Ovary (tissue), 10 donors: ENCODE measurements at places on chromosomes 4 and X. TPM values are rescaled to one million over a fixed set of nuclear protein-coding genes. Genes with fewer than 3 reads are reported as not detected.

DNA sequence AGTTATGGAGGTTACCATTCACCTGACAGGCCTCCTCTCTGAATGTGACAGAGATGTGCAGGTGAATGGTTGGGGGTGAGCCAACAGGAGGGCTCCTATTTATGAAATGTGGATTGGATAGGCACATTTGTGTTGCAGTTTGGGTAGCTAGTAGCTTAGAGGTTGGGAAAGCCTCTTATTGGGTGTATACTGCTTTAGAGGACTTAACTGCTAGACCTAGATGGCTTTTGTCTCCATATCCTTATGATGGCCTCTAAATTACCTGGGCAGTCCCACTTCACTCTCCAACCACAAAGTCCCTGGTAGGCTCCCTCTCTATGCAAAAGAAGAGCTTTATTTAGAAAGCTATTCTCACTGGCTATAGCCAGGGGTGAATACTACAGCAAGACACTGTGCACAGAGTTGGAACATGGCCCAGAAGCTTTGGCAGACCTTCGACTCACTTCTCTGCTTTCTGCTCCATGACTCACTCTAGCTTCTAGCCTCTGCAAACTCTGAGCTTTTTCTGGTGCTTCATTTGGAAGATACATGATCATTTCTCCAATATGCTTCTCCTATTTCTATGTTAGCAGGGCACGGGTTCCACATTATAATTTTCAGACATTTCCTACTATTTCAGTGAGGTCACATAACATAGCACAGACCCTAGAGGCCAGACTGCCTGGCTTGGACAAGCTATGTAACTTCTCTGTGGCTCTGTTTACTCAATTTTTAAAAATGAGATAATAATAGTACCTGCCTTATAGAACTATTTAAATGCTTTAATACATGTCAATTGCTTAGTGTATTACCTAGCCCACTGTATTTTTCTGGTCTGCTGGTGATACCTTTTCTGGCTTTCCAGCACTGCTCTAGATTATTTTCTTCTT lies 6.0 kb upstream of the VGLL1 start:
- peak; percentile 81 for DNase-seq

TCEAL7 gene
- total RNA-seq, result 21.6 TPM

ATP2B3 gene
- total RNA-seq, result not detected

DNA sequence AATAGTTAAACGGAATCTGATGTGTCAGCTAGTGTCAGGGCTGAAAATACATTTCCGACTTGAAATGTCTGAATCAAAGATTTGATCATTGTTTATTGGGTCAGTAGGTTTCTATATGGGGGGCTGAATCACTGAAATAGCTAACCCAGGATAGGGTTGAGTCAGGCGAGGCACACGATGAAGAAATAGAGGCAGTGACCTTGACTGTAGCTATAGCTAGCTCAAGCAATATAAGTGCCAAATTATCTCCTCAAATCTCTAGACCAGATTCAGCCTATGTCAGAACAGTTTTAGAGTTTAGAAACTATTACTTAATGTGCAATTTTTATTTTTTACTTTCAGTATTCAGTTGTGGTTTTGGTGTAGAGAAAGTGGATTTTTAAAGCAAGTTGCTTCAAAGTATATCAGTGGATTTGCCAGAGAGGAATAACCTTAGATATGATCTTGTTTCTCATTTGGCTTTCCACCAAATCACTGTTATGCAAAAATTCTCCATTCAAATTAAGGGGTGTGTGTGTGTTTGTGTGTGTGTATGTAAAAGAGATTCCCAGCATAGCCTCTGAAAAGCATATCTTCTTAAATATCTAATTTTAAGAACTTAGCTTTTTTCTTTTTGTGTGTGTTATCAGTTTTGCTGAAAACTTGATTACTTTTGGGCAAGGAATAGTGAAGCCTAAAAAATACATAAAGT lies 100.3 kb upstream of the RPL34 start:
- no peak for DNase-seq

SSX4B gene
- not detected for total RNA-seq

ZCCHC18 gene
- 10.2 TPM for total RNA-seq

DNA sequence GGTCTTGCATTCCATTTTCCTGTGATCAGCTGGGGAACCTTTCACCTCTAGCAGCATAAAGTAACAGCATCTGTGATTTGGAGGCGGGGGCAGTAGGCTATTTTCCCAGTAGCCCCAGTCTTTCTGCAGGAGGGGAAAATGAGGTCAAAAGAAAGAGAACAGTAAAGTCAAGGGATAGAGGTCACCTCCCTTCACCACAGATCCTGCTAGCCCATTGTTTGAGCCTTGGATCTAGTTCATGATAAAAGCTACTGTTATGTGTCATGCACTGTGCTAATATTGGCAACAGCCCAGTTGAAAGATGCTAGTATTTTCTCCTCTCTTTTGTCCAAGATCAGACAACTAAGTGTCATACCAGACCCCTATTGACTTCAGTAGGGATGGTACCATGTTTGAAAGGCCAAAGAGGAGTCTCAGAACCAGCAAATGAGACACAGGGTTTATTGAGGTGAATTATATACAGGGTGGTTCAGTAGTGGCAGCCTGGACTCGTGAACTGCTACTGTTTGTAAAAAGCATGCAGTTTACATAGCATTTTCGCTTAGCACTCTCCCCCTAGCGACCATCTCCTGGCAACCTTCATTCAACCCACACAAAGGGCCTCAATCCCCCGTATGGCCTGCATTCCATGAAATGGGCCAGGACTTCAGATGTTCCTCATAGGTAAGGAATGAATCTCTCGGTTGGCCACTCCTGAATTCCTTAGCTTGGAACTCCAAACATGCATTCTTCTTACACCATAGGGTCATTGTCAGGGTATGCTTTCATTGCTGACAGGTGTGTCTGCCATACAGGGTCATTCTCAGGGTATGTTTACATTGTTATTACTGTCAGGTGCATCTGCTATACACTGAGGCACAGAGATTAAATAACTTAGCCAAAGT lies 170.0 kb upstream of the FRMPD4 start:
- DNase-seq, result no peak

GRCh38 chr4:14293582-14293981 lies 666.1 kb upstream of the BOD1L1 start:
- no peak for DNase-seq

GRCh38 chrX:150688911-150689451 lies 4.2 kb upstream of the MTMR1 start:
- no peak for DNase-seq

DNA sequence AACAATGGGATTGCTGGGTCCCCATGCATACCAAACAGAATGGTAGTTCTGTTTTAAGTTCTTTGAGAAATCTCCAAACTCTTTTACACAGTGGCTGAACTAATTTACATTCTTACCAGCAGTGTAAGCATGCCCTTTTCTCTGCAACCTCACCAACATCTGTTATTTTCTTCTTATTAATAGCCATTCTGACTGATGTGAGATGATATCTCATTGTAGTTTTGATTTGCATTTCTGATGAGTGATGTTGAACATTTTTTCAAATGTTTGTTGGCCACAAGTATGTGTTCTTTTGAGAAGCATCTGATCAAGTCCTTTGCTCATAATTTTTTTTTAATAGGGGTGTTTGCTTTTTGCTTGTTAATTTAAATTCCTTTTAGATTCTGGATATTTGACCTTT lies 41.2 kb upstream of the ZMAT1 start:
- DNase-seq, result no peak

DNA sequence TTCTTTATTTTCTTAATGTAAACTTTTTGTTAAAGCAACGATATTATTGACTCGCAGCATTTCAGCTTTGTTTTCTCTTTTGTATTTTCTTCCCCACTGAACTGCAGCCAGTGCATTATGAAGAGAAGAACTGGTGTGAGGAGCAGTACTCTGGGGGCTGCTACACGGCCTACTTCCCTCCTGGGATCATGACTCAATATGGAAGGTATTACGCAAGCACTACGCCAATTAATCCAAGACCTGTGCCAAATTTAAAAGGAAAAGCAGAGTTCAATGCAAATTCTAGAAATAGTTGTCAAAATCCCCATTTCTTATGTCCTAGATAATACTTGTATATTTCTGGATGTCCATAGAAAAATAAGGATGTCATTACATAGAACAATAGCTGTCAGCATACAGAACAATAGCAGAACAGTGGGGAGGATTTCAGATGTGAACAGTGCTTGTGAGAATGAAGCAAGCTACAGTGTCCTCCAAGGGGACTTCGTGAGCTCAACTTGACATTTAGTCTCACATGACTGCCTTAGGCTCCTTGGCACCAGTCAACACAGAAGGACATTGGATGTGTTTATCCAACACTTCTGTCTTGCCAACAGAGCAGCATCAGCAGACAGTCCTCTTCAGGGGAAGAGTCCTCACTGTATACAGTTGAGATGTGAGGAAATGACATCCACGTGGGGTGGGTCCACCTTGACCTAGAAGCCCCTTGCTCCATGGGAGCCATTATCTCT lies 85.9 kb downstream of the MAOA start:
- no peak for DNase-seq

IL3RA gene
- total RNA-seq, result 1.8 TPM

- no peak for DNase-seq
Observed at GRCh38 chr4:680928-681645, 6.7 kb downstream of the MYL5 start.

DNA sequence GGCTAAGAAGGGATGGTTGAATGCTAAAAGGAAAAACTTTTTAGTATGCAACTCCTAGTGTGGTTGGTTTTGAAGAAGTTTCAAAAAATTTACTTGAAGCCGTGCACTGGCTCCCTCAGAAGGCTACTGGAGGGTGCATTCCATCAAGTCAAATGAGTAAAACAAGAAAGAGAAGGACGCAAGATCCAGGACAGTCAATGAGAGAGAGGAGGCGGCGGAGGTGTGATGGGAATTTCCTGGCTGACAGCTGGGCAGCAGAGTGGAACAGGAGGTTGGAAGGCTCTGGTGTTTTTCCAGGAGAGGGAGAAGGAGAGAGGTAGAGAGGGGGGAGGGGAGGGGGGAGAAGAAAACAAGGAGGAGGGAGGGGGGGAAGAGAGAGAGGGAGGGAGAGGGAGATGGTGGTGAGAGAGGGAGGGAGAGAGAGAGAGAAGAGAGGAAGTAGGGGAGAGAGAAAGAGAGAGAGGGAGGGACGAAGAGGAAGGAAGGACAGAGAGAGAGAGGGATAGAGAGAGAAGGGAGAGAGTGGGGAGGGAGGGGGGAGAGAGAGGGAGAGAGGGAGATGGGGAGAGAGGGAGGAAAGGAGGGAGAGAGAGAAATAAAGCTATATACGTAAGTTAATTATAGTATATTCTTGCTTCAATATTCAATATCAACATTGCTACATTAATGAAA lies 126.4 kb downstream of the SH3KBP1 start:
- DNase-seq, result no peak

DNA sequence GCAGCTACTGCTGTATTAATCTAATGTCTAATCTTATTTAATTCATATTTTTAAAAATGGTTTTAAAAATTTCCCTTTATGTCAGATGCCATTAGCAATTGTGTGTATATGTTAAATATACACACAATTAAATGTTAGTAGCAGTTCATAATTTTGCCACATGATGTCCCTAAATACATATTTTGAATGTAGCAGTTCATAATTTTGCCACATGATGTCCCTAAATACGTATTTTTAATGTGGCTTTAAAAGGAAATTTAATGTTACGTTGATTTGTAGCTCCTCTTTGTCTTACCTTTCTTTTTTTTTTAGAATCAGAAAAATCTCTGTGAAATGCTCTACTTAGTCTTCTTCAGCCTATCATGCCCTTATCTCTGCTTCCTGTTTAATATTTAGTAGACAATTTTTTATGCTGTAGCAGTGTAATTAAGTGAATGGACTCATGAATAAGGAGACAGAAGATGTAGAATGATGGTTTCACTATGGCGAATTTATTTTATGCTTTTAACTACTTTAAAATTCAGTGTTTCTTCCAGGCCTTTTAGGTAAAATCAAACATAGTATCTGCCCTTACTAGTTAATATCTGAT lies 26.1 kb downstream of the RBM46 start:
- DNase-seq, result no peak

ADH1C gene
- 1.5 TPM for total RNA-seq

DNA sequence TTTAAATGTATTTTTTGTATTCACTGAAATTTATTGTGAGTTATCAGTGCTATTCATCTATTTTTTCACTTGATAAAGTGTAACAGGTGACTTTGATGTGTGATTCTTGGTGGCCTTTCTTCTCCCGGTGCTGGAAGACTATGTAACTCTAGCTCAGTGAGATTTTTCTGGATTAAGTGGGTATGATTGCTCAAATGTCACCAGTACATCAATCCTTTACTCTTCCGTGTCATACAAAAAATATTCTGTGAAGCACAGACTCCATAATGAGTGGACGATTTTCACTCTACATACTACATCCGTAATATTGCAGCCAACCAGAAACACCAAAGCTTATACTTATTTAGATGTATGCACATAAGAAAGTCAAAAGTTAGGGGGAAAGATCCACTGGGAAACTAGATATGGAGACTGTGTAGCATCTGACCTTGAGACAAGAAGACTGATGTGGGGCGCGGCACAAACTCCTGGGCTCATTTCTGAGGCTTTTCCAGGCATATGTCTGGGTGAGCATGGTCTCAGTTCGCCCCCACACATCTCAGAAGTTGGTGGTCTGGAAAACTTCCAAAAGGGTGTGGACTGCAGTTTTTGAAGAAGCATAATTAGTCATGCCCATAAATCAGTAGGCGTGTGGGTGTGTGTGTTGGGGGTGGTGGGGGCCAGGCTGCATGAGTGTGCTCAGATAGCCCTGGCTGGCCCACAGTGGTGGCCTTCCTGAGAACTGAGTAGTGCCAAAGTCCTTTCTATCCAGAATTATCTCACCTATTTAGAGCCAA lies 53.9 kb upstream of the TENM3 start:
- no peak for DNase-seq

DNA sequence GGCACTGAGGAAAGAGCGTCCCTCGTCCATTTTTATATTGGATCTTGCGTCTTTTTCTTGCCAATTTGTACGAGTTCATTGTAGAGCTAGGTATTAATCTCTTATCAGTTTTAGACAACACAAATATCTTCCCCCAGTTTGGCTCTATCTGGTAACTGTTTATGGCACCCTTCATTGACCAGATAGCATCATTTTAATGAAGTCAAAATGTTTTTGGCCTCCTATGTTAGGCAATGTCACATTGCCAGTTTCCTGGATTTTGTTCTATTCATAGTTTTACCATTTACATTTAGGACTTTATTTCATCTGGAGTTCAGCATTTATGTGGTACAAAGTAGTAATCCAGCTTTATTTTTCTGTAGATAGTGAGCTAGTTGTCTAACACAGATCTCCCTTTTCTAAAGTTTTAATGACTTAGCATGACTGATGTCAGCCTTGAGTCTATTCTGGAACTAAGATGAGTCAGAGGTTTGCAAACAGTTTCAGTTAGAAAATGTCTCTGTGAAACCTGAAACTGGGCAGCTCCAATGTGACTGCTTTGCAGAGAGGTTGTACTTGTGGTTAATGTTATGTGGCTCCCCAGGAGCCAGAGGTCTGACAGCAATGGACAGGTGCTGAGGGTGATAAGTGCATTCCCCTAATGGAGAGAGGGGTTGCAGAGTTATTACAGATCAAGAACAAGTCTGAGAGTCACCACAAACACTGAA lies 5.3 kb upstream of the STBD1 start:
- no peak for DNase-seq

- no peak for DNase-seq
Observed at GRCh38 chr4:13876131-13876530, 248.6 kb upstream of the BOD1L1 start.

SPANXC gene
- not detected for total RNA-seq
